ENCODE measurements at places on chromosomes 6 and 20.

- H3K36me3 ChIP-seq: no peaks in the 10 kb centered on the region
- H3K27me3 ChIP-seq: peaks cover 22% of the 10 kb centered on the region
- H3K4me3 ChIP-seq: no peak overlapping the region
- no peak for DNase-seq
- H3K27ac ChIP-seq: no peak overlapping the region
Observed at GRCh38 chr6:1170794-1171193, 141.1 kb upstream of the FOXQ1 start.

DNA sequence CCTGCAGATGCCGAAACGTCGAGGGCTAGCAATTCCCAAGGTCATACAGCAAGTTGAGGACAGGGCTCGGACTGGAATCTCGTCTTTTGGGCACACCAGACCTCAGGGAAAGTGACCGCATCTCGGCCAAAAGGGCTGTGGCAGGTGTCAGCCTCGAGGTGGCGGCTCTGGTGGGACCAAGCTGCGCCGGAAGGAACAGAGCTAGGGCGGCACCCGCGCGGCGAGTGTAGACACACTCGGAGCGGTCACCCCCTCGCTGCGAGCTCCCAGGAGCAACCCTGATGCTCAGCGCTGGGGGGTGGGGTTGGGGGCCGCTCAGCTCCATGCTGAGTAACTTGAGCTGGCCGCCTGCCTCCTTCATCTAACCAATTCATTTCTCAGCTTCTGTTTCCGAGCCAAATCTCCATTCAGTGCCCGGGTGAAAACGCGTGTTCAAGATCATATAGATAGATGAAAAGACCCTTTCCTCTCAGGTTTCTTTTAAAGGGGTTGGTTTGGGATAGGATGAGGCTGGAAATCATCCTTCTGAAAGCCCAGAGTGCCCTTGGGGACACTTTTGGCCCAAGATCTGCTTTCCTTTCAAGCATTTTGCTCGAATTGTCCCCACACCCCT is 2.2 kb upstream of the TUBB2B start:
- peaks cover 35% of the 10 kb centered on the region for H3K4me1 ChIP-seq
- peaks cover 86% of the 10 kb centered on the region for H3K27me3 ChIP-seq
- no peak for DNase-seq
- H3K4me3 ChIP-seq: peak overlapping the region; percentile 71
- no peak overlapping the region for H3K27ac ChIP-seq
- peaks cover 10% of the 10 kb centered on the region for H3K36me3 ChIP-seq

GRCh38 chr20:53849471-53850059 is 220.8 kb downstream of the BCAS1 start:
- peak overlapping the region; percentile 92 for H3K27ac ChIP-seq
- H3K4me1 ChIP-seq: peaks cover 36% of the 10 kb centered on the region
- no peaks in the 10 kb centered on the region for H3K27me3 ChIP-seq
- H3K4me3 ChIP-seq: no peak overlapping the region
- H3K36me3 ChIP-seq: no peaks in the 10 kb centered on the region
- no peak for DNase-seq

DNA sequence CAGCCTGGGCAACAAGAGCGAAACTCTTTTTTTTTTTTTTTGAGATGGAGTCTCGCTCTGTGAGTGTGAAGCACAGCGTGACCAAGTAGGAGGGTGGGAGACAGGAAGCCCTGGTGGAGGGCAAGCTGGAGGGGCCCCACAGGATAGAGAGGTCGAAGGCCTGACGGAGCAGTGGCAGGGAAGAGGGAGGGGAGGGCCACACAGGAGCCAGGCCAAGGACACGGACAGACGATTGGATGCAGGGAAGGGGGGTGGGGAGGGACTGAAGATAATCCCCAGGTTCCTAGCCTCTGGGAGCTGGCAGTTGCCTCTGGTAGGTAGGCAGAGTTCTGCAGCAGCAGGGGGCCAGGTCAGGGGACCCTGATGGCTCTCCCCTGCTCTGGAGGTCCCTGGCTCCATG is 10.8 kb upstream of the GUCA1A start:
- H3K4me1 ChIP-seq: peaks cover 8% of the 10 kb centered on the region
- DNase-seq: no peak
- H3K27me3 ChIP-seq: peaks cover 18% of the 10 kb centered on the region
- H3K27ac ChIP-seq: no peak overlapping the region
- no peak overlapping the region for H3K4me3 ChIP-seq

DNA sequence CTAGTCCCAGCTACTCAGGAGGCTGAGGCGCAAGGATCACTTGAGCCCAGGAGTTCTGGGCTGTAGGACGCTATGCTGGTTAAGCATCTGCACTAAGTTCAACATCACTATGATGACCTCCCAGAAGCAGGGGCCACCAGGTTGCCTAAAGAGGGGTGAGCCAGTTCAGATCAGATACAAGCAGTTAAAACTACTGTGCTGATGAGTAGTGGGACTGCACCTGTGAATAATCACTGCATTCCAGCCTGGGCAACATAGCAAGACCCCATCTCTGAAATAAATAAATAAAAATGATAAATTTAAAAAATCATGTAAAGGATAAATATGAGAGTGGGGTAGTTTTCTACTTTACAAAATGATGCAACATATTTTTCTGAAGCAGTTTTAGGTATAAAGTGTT is 106.5 kb downstream of the TMEM170B start:
- no peaks in the 10 kb centered on the region for H3K36me3 ChIP-seq
- DNase-seq: no peak
- peaks cover 55% of the 10 kb centered on the region for H3K27me3 ChIP-seq
- H3K27ac ChIP-seq: no peak overlapping the region
- H3K4me3 ChIP-seq: no peak overlapping the region

DNA sequence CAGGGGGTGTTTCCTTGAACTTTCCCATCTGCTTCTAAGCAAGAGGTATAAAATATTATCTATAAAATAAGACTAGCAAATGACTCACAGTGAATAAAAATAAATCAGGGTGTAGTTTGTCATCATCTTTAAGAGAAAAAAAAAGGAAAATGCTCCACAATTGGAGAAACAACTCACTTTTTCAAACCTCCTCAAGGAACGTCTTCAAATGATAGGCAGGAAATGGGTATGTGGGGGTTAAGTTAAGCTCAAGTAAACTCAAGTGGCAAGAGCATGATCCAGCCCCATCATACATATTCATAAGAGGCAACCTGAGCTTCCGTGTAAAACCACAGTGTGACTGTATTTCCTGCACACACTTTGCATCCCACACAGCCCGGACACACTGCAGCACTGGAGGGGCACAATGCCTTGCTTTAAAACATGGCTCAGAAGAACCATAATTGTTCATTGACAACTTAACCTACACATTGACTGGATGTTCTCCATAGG is 58.5 kb upstream of the CEP85L start:
- peaks cover 8% of the 10 kb centered on the region for H3K36me3 ChIP-seq
- peak overlapping the region; percentile 98 for H3K27ac ChIP-seq
- H3K4me1 ChIP-seq: peaks cover 64% of the 10 kb centered on the region
- DNase-seq: peak; percentile 57
- H3K27me3 ChIP-seq: no peaks in the 10 kb centered on the region
- H3K4me3 ChIP-seq: peak overlapping the region; percentile 96

- DNase-seq: no peak
- peaks cover 5% of the 10 kb centered on the region for H3K4me1 ChIP-seq
- H3K27me3 ChIP-seq: peaks cover 12% of the 10 kb centered on the region
Observed at GRCh38 chr6:138724015-138724414, 49.6 kb upstream of the CCDC28A start.

- no peak for DNase-seq
- peaks cover 12% of the 10 kb centered on the region for H3K36me3 ChIP-seq
- H3K27ac ChIP-seq: peak overlapping the region; percentile 71
- H3K4me1 ChIP-seq: peaks cover 26% of the 10 kb centered on the region
Observed at GRCh38 chr20:36926653-36927200, 24.8 kb downstream of the SAMHD1 start.

GRCh38 chr6:13615792-13616120 is 621 bp downstream of the NOL7 start:
- H3K4me1 ChIP-seq: peaks cover 33% of the 10 kb centered on the region
- H3K36me3 ChIP-seq: peaks cover 10% of the 10 kb centered on the region
- no peaks in the 10 kb centered on the region for H3K27me3 ChIP-seq

GRCh38 chr6:142702501-142703460 is 242.2 kb downstream of the HIVEP2 start:
- no peak for DNase-seq
- H3K27ac ChIP-seq: no peak overlapping the region
- peaks cover 16% of the 10 kb centered on the region for H3K4me1 ChIP-seq

- peaks cover 10% of the 10 kb centered on the region for H3K36me3 ChIP-seq
- peaks cover 9% of the 10 kb centered on the region for H3K4me1 ChIP-seq
- H3K27ac ChIP-seq: no peak overlapping the region
- no peak for DNase-seq
Observed at GRCh38 chr20:16475225-16475624, 98.0 kb downstream of the KIF16B start.

DNA sequence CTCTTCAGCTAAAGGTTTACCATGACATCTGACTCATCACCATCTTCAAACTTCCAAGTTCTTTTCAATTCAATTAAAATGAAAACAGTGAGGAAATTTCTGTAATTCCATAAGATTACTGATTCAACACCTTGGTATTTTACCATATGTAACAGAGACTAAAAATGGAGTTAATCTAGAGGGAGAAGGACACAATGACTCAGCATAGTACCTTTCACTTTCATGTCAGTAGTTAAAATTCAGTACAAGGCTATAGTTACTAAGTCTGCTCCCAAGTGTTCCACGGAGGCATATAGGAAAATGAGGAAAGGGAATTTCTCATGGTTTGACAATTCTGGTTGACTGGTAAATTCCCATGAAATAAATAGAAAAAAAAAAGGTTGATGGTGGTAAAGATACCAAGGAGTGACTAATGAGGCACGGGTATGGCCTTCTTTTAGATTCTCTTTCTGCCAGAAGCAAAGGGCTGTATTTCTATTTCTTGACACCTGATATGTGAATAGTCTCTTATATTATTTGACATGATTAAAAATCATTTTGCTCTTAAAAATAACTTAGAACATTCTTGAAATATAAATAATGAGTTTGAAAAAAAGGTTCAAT is 526.7 kb upstream of the ADGRB3 start:
- H3K27ac ChIP-seq: no peak overlapping the region
- H3K27me3 ChIP-seq: no peaks in the 10 kb centered on the region
- DNase-seq: no peak
- H3K4me1 ChIP-seq: no peaks in the 10 kb centered on the region

DNA sequence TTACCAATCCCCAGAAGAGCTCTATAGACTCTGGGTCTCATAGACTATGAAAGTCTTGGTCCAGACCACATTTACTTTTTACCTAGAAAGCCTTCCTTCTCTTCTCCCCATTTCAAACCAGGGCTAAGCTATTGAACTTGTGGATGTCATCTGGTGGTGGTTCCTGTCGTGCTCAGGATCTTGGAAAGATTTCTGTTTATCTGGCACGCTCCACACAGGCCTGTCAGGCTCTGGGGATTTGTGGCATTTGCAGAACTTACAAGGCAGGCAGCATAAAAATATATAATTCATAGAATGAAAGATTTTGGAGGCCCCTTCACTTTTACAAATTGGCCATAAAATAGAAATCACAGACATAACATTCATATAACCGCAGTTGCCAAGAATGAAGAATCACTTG is 188.1 kb downstream of the UST start:
- H3K4me1 ChIP-seq: peaks cover 14% of the 10 kb centered on the region
- no peak for DNase-seq
- H3K4me3 ChIP-seq: no peak overlapping the region

- DNase-seq: no peak
- peaks cover 5% of the 10 kb centered on the region for H3K27me3 ChIP-seq
- no peaks in the 10 kb centered on the region for H3K4me1 ChIP-seq
- H3K4me3 ChIP-seq: no peak overlapping the region
- no peak overlapping the region for H3K27ac ChIP-seq
Observed at GRCh38 chr6:122079916-122080315, 319.5 kb upstream of the HSF2 start.

- peaks cover 18% of the 10 kb centered on the region for H3K36me3 ChIP-seq
- no peaks in the 10 kb centered on the region for H3K27me3 ChIP-seq
- no peak overlapping the region for H3K27ac ChIP-seq
Observed at GRCh38 chr20:37804584-37805566, 98.1 kb upstream of the VSTM2L start.

GRCh38 chr20:2872459-2873009 is 747 bp upstream of the PTPRA start:
- H3K4me3 ChIP-seq: peak overlapping the region; percentile 96
- H3K27ac ChIP-seq: peak overlapping the region; percentile 87
- H3K36me3 ChIP-seq: no peaks in the 10 kb centered on the region
- no peaks in the 10 kb centered on the region for H3K27me3 ChIP-seq
- peaks cover 37% of the 10 kb centered on the region for H3K4me1 ChIP-seq

All from T-helper 17 cell (primary cell).